Tongue (tissue), 3 donors: ENCODE measurements at places on chromosomes 3 and 15. TPM values are rescaled to one million over a fixed set of nuclear protein-coding genes. Genes with fewer than 3 reads are reported as not detected.

GRCh38 chr3:170869239-170869590 lies 780 bp downstream of the RPL22L1 start:
- peak; percentile 27 for DNase-seq

DNA sequence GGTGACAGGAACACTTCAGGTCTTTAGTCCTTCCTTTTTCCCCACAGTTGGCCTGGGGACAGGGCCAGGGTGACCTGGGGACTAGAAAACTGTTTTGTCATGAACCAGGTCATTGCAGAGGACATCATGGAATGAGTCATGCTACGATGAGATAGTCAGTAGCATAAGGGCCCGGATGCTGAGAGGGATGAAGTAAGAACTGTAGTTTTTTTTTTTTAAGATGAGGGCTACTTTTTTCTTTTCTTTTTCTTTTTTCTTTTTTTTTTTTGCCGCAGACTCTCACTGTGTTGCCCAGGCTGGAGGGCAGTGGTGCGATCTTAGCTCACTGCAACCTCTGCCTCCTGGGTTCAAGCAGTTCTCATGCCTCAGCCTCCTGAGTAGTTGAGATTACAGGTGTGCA lies 8.0 kb downstream of the MAP2K5 start:
- DNase-seq = no peak

DNA sequence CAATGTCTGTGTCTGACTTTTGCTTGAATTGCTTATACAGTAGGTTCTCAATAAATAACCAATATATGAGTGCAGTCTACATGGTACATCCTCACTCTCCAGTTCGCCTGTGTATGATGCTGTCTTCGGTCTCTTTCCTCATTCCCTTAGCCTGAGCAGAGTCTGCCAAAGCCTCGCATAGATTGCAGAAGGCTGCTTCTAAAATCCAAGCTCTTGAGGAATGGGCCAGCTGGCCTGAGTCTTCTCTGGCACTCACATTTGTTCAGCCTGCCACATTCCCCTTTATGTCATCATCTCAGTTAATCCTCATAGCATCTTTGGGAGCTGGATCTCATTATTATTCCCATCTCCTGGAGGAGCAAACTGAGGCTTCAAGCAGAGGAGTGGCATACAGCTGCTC lies 27.2 kb upstream of the ADAMTS7 start:
- DNase-seq = peak; percentile 61

GRCh38 chr3:148697306-148698189 lies at the start of gene AGTR1:
AGTR1 (plus strand) TSS chr3:148697903; CDS start chr3:148741036, 43,133 bp downstream.
- peak; percentile 74 for DNase-seq

GRCh38 chr15:81863162-81863561 lies 182.7 kb downstream of the MEX3B start:
- DNase-seq = no peak

GRCh38 chr15:83928392-83928734 lies 274.4 kb downstream of the ADAMTSL3 start:
- no peak for DNase-seq

DNA sequence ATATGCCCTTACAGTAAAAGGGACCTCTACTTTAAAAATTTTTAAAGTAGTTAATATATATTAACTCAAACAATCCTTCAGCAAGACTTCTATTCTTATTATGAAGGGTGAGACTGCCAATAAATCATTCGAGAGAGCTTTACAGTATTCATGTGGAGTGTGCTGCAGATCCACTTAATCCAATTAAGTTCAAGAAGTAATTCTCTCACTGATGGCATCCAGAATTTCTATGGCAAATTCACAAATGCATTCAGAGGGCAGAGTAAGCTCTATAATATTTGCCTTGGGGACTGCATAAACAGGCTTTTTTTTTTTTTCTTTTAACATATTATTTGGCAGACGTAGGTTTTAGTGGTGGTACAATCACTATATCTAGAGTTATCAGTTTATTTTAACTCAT lies 692.0 kb downstream of the NLGN1 start:
- DNase-seq = no peak

GRCh38 chr3:149843502-149843901 lies 30.5 kb downstream of the RNF13 start:
- DNase-seq = no peak

GRCh38 chr3:54861248-54862067 lies 66.4 kb downstream of the LRTM1 start:
- DNase-seq = no peak

DNA sequence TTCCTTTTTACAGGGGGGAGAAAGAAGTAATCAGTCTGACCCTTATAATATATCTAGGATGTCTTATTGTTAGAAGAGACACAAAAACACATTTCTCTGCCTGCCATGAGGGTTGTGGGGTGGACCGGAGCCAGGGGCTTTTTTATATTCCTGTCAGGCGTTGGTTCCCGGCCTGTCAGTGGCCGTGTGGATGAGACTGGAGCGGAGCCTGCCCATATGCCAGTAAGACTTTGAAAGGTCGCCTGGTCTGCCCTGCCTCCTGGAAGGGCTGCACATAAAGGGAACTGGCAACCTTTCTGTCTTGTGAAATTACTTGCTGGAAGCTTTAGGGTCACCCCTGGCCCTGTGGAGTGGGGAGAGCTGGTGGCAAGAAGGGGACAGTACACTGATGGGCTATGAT lies 34.7 kb downstream of the MAP3K13 start:
- no peak for DNase-seq

- DNase-seq = no peak
Observed at GRCh38 chr3:55443346-55443745, 43.8 kb downstream of the WNT5A start.

- DNase-seq = no peak
Observed at GRCh38 chr15:92385096-92385495, 8.6 kb upstream of the ST8SIA2 start.

- no peak for DNase-seq
Observed at GRCh38 chr3:111727843-111728565, 131.1 kb upstream of the PHLDB2 start.

GRCh38 chr3:124785973-124786372 lies 55.7 kb downstream of the UMPS start:
- no peak for DNase-seq

- DNase-seq = no peak
Observed at GRCh38 chr3:161555320-161555719, 58.7 kb downstream of the OTOL1 start.

- peak; percentile 56 for DNase-seq
Observed at GRCh38 chr3:51389423-51390183, 1.5 kb upstream of the RBM15B start.

GRCh38 chr3:41338276-41338675 lies 139.0 kb downstream of the CTNNB1 start:
- DNase-seq = no peak

GRCh38 chr3:159236321-159236720 lies 434.5 kb downstream of the MFSD1 start:
- no peak for DNase-seq

- DNase-seq = peak; percentile 57
Observed at GRCh38 chr3:183576487-183577107, 21.1 kb upstream of the KLHL6 start.

STRIT1 gene
- 3.9 TPM for total RNA-seq

PLSCR2 gene
- not detected for total RNA-seq

UROC1 gene
- not detected for total RNA-seq

CEP152 gene
- total RNA-seq = 6.2 TPM

TMEM40 gene
- 7.6 TPM for total RNA-seq

NEO1 gene
- 41.0 TPM for total RNA-seq

SOX14 gene
- total RNA-seq = not detected

ATRIP gene
- 8.7 TPM for total RNA-seq

STAG1 gene
- total RNA-seq = 95.8 TPM

GOLGA6L4 gene
- 2.6 TPM for total RNA-seq

P2RY14 gene
- 2.9 TPM for total RNA-seq

KIF9 gene
- total RNA-seq = 9.1 TPM

CMTM6 gene
- total RNA-seq = 75.1 TPM

NAA50 gene
- total RNA-seq = 263 TPM
